ENCODE measurements at places on chromosomes 1 and 21.

DNA sequence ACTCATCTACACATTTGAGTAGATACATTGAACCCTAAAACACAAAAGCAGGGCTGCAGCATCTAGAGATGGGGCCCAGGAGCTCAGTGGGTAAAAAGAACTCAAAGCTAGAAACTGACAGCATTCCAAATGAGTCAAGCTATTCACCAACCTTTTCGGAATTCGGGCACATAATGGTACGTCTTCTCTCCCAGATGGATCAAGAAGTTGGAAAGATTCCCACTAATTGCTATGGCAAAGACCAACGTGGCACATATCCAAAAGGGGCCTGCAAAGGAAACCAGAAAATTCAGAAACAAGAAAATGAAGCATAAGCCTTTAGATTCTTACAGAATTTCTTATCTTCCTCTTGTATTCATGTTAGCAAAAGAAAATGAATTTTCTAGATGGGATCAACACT is 18.4 kb downstream of the YIPF1 start:
- DNase-seq = no peak

DNA sequence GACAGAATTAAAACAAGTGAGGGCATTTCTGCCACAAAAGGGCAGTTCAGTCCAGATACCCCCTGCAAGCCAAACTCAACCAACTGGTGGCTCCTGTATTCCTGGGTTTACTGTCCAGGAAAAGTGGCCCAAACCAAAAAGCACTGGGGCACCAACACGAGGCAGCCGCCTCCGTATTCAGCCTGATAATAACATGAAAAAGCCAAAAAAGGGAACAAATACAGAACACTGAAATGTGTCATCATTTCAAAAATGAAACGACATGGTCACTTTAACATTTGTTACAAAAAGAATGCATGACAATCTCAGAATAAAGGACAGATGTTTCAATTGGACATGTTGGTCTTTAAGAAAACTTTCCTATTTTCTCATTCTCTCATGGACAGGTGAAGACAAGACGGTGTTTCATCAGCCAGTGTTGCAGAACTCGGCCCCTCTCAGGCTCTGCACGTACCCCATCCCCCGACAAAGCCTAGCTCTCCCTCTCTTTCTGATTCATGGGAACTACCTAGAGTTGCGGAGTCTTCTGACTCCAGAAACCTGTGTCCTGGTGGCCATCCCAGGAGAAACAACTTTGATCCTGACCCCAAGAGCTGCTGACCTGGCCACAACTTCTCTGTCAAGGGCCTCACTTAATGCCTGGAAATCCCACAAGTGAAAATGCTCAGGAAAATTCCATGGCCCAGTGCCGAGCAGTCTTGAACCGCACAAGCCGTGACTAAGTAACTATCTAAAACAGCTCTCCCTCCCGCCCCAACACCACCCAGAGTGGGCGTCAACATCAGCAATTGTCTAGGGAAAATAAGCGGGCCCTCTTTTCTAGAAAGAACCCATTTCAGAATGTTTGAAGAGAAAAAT is 27.1 kb downstream of the ZBTB17 start:
- peak; percentile 95 for DNase-seq

DNA sequence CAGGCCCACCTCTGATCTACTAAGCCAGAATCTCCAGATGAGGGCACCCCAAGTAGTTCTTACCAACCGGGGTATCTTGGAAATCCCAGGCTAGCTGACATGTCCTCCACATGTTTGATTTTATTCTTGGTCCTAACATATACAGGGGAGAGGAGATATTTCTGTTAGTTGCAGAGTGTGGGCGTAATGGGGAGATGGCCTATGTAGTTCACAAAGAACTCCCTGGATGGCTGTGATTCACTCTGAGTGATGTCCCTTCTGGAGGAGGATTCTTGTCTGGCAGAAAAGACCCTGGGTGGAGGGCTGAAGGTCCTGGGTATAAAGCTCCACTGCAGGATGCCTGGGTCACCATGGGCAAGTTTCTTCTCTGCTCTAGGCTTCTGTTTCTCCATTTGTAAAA is 13.1 kb downstream of the MECR start:
- no peak for DNase-seq

GRCh38 chr1:21665711-21666575 is 3.2 kb downstream of the RAP1GAP start:
- DNase-seq = no peak

Data from astrocyte of the cerebellum (primary cell).